ENCODE measurements at places on chromosomes 11 and 22. TPM values are rescaled to one million over a fixed set of nuclear protein-coding genes. Genes with fewer than 3 reads are reported as not detected.

- no peak for DNase-seq
Observed at GRCh38 chr22:47718337-47718736, 955.9 kb downstream of the TBC1D22A start.

DNA sequence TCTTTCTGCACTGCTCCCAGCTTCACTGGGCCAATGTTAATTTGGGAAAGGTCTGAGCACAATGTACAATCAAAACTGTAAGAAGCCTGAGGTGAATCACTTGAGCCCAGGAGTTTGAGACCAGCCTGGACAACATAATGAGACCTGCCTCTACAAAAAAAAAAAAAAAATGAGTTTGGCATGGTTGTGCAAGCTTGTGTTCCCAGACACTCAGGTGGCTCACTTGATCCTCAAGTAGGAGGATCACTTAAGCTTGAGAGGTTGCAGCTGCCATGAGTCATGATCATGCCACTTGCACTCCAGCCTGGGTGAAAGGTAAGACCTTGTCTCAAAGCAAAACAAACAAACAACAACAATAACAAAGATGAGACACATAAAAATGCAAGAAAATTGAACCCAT, 38.6 kb upstream of the SC5D start:
- DNase-seq, result no peak

- no peak for DNase-seq
Observed at GRCh38 chr22:23818541-23818940, 20.3 kb downstream of the DERL3 start.

DNA sequence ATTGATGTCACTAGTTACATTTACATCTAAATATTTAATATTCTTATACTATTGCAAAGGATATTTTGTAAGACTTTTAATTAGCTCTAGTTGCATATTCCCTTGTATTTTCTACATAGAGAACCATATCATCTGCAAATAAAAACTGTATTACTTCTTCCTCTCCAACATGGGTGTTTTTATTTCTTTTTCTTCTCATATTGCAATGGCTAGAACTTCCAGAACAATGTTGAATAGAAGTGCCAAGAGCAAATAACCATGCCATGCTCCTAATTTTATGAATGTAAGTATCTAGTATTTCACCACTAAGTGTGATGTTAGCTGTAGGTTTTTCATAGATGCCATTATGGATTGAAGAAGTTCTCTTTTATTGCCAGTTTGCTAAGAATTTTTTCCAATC, 321.8 kb upstream of the NCAM1 start:
- no peak for DNase-seq

GRCh38 chr11:60818057-60818456, 23.9 kb upstream of the CCDC86 start:
- DNase-seq, result no peak

DNA sequence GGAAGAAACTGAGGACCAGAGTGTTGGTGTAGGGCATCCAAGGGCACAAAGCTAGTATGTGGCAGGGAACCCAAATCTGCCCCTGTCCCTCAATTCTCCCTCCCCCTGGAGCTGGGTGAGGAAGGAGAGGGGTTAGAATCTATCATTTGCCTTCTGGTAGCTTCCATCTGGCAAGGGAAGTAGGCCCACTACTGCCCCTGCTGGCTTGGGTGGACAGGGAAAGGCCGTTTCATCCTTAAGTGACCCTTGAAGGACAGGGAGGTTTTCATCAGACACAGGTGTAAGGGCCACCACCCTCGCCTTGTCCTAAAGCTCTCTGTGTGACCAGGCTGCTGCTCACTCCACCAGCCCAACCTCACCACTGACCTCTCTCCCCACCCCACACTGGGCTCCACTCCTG, 22.1 kb downstream of the NECTIN1 start:
- DNase-seq, result no peak

- DNase-seq, result no peak
Observed at GRCh38 chr11:63666874-63667273, 4.3 kb downstream of the ATL3 start.

- DNase-seq, result no peak
Observed at GRCh38 chr11:134574947-134575346, 162.9 kb upstream of the B3GAT1 start.

DNA sequence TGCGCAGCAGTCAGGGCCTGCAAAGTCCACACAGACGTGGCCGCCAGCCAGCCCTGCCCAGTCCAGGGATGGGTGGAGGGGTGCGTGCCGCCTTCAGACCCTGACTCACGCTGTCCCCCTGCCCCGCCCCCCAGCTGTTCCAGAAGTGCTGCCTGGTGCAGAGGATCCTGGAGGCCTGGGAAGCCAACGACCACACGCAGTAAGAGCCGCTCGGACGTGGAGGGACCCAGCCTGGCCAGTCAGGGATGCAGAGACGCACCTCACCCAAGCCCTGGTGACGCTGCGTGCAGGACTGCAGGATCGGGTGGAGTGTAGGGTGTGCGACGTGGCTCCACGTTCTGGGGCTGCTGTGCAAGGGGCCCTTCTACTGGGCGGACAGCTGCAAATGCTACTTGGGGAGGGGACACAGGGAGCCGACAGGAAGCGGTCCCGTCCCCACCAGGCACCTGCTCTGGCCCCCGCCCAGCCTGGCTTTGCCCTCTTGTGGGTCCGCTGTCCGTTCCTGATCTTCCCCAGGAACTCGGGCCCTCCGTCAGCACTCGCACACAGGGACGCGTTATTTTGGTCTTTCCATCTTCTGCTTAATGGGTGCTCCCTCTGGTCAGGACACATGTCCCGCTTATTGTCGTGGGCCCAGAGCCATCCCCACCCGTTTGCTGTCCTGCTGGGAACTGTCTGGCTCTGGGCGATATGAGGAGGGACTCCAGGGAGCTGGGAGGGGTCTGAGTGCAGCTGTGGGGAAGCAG, 42.5 kb downstream of the SBF1 start:
- DNase-seq, result no peak

- no peak for DNase-seq
Observed at GRCh38 chr11:2342557-2342956, 34.6 kb upstream of the CD81 start.

DNA sequence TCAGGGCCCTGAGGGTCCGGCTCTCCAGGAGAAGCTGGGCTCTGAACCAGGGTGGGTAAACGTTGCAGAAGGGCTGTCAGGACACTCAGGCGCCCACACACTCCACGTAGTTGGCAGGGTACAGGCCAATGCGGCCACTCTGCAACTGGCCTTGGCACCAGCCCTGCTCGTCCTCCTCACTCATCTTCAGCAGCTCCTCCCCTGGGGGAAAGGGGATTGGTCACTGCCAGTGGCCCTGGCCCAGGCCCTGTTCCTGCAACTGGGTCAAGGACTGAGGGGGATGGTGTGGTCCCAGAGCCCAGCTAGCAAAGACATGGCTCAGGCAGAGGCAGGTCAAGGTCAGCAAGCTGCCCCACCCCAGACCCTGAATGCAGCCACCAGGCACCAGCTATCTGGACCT, 1.2 kb upstream of the ARFGAP2 start:
- DNase-seq, result no peak

- no peak for DNase-seq
Observed at GRCh38 chr11:569158-569885, 6.9 kb upstream of the PHRF1 start.

- peak; percentile 60 for DNase-seq
Observed at GRCh38 chr11:8911029-8911823, at the start of gene AKIP1. AKIP1 (plus strand) TSS chr11:8911189; CDS start chr11:8911450, 261 bp downstream.

DNA sequence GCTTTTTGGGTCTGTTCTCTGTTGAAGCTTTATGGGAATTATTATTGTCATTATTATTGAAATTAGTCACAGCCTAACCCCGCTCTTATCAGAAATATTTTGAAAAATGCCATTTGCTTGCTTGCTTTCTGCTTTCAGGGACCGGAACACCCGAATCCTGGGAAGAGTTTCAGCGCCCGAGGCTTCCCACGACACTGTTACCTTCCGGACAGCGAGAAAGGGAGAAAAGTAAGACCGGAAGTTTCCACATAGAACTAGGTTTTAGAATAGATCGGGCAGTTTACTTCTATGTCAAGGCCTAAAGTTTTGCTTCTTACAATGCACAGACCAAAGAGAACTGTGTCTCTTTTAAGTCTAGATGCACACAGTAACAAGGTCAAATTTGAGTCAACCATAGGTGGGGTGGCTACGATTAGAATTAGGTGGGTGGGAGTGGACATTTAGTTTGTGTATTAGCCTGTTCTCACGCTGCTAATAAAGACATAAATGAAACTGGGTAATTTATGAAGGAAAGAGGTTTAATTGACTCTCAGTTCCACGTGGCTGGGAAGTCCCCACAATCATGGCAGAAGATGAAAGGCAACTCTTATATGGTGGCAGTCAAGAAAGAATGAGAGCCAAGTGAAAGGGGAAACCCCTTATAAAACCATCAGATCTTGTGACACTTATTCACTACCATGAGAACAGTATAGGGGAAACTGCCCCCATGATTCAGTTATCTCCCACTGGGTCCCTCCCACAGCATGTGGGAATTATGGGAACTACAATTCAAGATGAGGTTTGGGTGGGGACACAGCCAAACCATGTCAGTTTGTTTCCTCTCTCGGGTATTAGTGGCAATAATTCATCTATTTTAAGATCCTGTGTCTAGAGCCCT, 12.9 kb downstream of the MPEG1 start:
- no peak for DNase-seq

Gene APOA4
- total RNA-seq, result not detected

Gene MMP27
- not detected for total RNA-seq

Gene SPI1
- total RNA-seq, result 0.14 TPM

Gene PDE2A
- 4.3 TPM for total RNA-seq

Gene SLC22A25
- not detected for total RNA-seq

Gene EXPH5
- total RNA-seq, result 10.1 TPM

Measured in kidney epithelial cell (primary cell).